ENCODE measurements at places on chromosomes 6 and 20.

DNA sequence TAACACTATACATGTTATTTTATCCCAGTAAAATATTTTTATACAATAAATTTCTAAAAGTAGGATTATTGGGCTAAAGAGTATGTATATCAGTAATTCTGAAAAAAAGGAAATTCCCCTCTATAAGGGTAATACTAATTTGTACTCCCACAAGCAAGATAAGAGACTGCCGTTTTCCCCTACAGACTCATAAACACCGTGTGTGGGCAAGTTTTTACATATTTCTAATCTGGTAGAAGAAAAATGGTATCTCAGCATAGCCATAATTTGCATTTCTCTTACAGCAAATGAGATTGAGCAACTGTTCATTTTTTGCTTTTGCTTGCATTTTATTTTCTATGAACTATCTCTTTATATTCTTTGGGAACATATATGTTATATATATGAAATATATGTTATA lies 26.0 kb upstream of the MYMX start:
- no peak for DNase-seq

DNA sequence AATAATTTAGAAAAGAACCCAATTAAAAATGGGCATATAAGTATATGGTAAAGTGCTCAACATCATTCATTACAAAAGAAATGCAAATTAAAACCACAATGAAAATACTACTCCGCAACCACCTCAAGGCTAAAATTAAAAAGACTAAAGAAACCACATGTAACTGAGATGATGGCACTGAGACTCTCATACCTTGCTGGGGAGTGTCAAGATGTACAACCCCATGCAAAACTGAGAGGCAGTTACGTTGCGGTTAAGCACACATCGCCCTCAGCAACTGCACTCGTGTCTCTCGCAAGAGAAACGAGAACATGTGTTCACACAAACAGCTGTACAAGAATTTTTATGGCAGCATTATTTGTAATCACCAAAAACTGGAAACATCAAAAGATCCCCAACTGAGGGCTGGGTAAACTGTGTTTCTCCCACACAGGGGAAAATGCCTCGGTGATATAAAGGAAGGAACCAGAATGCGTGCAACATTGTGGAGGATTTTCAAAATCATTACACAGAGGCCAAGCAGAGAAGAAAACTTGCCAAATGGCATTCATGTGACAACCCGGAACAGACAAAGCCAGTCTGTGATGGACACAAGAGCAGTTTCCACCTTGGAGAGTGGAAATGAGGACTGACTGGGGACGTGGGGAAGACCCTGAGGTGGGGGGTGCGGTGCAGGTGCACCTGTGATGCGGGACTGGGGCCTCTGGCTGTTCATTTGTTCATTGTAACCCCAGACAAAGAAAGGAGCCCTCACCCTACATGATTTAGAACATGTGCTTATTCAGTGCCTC lies 144.9 kb downstream of the WDR27 start:
- DNase-seq = no peak

GRCh38 chr6:43823390-43823789 lies 53.4 kb downstream of the VEGFA start:
- DNase-seq = no peak

GRCh38 chr6:158666628-158667359 lies 16.9 kb downstream of the SYTL3 start:
- peak; percentile 55 for DNase-seq

GRCh38 chr6:25320459-25320858 lies 41.3 kb downstream of the CARMIL1 start:
- DNase-seq = no peak

- peak; percentile 16 for DNase-seq
Observed at GRCh38 chr6:68638230-68638900, 3.3 kb downstream of the ADGRB3 start.

DNA sequence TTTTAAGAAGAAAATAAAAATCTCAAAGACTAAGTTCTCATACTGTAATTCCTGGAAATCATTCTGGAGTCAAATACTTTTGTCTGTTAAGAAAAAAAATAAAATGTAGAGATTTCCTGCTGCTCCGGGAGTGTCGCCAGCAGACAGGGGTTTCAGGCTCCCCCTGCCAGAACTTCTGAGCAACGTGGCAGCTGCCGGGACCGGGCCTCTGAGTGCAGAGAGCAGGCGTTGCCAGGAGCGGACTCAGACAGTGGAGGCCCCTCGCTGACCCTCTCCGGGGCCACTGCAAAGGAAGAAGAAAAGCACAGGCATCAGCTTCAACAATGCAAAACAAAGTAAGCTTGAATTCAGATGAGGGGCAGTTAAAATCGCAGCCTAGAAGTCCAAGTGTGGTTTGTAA lies 95.5 kb downstream of the THBS2 start:
- DNase-seq = no peak

GRCh38 chr20:53679597-53680309 lies 86.1 kb upstream of the ZNF217 start:
- no peak for DNase-seq

GRCh38 chr6:31558631-31559500 lies 11.5 kb downstream of the NFKBIL1 start:
- peak; percentile 78 for DNase-seq

DNA sequence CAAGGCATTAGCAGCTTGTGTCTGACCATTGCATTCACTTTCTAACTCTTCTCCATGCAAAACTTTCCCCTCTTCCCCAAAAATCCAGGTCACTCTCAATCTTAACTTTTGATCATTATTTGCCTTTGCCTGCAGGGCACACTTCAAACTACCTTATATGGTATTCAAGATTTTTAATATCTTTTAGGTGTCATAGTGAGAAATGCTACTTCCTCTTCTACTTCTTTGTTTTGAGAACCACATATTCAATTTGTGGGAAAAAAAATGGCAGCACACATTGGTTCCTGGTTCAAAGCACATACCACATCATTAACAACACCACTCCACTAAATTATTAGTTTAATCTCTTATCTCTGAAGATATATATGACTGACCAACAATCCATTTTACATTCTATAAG lies 1267.0 kb upstream of the CITED2 start:
- no peak for DNase-seq

DNA sequence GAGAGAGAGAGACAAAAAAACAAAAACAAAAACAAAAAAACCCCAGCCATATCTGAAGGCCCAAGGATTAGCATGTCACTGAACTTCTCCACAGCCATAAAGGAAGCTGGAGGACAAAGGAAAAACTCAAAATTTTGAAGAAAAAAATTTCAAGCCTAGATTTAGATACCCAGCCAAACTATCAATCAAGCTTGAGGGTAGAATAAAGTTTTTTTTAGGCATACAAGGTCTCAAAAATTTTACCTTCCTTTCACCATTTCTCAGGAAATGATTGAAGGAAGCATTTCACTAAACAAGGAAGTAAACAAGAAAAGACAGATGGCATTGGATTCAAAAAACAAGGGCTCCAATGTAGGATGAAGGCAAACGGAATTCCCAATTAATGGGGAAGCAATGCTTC lies 52.1 kb downstream of the KCNK5 start:
- DNase-seq = no peak

GRCh38 chr6:47729457-47729856 lies 31.1 kb downstream of the ADGRF4 start:
- no peak for DNase-seq

GRCh38 chr20:8133310-8133768 lies 1.3 kb downstream of the PLCB1 start:
- DNase-seq = no peak

DNA sequence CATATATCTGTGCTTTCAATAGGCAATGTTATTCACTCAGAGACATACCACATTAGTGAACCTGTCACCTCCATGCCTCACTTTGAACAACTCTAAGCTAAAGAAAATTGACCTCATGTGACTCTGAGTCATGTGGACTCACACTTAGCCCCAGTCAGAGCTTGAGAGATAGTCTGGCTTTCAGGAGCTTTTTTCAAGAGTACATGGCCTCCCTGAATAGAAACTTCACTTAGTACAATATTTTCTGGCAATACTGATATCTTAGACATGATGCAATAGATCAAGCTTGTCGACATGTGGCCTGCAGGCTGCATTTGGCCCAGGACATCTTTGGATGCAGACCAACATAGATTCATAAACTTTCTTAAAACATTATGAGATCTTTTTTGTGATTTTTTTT lies 8.5 kb downstream of the SPTLC3 start:
- DNase-seq = no peak

- DNase-seq = no peak
Observed at GRCh38 chr20:41366546-41367392, at the start of gene EMILIN3. Gene EMILIN3, minus strand, starts transcription at chr20:41366818. Its CDS starts 184 bp downstream, at chr20:41366634.

DNA sequence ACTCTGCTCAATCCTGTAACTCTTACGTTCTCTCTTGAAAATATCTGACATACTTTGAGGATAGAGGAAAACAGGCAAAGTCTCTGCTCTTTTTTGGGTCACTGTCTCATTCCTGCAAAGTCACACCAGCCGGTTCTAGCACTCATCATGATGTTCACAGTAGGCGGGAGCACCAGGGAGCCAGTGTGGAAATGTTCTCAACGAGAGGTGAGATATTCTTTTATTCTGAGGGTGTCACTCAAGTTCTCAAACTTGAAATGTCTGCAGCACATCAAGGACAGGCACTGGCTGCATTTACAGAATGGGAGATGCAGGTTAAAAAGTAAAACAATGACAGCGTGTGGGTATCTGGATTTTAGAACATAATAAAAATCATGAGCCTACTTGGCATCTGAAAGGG lies 714.7 kb downstream of the QKI start:
- no peak for DNase-seq

DNA sequence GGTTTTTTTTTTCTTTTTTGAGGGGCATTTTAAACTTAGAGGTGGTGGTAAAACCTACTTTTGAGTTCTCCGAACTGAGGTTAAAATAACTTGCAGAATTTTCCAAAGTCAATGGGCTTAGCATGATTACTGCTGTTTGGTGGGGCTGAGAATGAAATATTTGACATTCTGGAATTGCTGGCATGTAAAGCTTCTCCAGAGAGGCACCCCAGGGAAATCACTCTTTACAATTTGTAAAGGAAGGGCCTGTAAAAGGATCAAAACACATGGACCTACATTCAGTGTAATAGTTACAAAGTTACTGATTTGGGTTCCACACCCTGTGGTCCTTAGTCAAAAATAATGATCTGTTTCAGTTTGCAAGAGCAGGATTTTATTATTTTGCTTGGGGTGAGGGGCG lies 5.5 kb downstream of the FAM217B start:
- DNase-seq = no peak

GRCh38 chr6:24522228-24523176 lies 27.7 kb downstream of the ALDH5A1 start:
- peak; percentile 25 for DNase-seq

GRCh38 chr6:82785206-82785605 lies 280.4 kb downstream of the UBE3D start:
- no peak for DNase-seq

GRCh38 chr6:22042706-22043105 lies 254.1 kb downstream of the PRL start:
- DNase-seq = no peak

DNA sequence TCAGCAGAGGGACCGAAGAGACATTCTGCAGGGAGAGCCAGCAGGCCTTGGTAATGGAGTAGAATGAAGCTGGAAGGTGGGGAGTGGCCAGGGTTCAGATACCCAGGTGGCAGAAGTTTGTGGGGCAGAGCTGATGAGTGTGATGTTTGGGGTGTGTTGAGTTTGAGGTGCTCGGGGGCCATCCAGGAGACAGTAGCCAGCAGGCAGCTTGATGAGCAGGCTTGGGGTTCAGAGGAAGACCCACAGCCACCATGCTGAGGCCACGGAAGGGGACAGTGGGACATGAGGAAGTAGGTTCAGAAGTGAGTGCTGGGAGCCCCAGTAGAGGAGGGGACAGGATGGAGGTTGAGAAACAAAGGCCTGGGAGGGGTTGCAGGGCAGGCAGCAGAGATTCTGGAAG lies 11.1 kb upstream of the FOXS1 start:
- DNase-seq = no peak

- no peak for DNase-seq
Observed at GRCh38 chr20:707451-708110, 32.0 kb upstream of the SCRT2 start.

GRCh38 chr20:37954190-37954589 lies 51.3 kb downstream of the VSTM2L start:
- DNase-seq = no peak

DNA sequence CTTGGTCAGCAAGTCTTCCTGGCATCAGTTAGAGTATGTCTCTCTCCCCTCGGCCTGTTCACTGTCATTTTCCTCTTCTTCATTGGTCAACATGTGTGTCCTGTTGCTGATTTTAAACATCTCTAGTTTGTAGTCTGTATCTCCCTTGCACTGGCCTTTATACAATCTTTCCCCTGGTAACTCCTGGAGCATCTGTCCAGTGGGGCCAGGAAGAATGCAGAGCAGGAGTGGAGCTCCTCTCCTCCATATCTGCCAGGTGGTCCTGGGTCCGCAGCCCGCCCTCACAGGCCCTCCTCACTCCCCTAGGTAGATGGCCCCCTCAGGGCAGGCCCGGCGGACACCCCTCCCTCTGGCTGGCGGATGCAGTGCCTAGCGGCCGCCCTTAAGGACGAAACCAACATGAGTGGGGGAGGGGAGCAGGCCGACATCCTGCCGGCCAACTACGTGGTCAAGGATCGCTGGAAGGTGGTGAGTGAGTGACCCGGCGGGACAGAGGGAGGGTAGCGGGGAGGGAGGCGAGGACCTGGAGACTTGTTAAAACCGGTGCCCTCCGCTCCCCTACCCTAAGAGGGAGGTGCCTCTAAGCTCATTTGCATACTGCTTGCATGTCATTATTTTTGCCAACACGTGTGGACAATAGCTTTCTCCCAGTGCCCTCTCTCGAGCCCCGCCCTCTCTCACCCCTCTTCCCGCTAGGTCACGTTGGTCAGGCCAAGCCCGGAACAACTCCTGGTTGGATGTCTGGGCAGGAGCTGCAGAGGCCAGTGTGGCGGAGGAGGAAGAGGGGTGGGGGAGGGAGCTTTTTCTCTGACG lies 3.2 kb downstream of the TTBK1 start:
- peak; percentile 10 for DNase-seq

DNA sequence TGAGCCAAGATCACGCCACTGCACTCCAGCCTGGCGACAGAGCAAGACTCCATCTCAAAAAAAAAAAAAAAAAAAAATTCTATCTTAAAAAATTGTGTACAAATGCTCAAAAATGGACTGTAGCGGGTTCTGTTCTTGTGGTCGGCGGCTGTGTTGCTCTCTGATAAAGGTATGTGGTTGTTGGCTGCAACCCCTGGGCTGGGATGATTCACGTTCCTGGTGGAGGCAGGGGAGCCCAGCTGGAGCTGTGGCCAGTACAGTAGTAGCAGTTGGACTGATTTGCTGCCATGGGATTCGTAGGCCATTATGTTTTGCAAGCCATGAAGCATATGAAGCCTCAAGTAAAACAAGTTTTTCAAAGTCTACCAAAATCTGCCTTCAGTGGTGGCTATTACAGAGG lies 22.3 kb downstream of the MDN1 start:
- DNase-seq = no peak

- no peak for DNase-seq
Observed at GRCh38 chr6:8446391-8446790, 11.0 kb upstream of the SLC35B3 start.

GRCh38 chr20:24425523-24426135 lies 43.8 kb upstream of the SYNDIG1 start:
- no peak for DNase-seq

DNA sequence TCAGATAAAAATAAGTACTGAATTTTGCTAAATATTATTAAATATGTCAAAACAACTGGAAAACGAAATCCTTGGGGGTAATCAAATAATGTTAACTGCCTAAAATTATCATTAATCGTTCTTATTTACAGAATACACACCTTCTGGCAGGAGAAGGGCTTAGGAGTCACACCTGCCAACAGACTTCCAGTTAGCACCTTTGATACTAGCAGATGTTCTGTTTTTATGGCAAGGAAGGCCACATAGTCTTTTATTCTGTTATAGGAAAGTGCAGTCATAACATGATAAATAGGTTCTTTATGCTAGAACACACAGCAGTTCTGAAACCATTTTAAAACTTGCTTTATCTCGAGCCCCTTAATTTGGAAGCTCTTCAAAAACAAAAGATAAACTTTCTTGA lies 464.1 kb downstream of the UTRN start:
- no peak for DNase-seq

Measured in CD4-positive, alpha-beta T cell treated with Interferon alpha-2 for 1 hour (primary cell).